ENCODE measurements at places on chromosomes 1 and 21.

DNA sequence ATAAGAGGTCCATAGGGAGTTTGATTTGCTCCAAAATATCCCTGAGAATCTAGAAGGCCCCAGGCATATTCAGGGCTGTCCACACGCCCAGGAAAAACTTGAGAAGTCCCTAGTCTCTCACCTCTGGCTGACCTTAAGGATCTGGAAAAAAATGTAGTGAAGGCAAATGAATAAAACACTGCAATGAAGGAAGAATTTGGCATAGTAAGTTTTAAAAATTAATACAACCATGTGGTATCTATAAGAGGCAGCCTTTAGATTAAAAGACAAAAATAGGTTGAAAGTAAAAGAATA, 91.3 kb downstream of the COLGALT2 start:
- no peak for DNase-seq

- DNase-seq, result no peak
These were observed 34.7 kb upstream of the L1TD1 start for GRCh38 chr1:62159940-62160348.

- no peak for DNase-seq
These were observed 678 bp downstream of the TTC39A start for GRCh38 chr1:51329443-51330325.

DNA sequence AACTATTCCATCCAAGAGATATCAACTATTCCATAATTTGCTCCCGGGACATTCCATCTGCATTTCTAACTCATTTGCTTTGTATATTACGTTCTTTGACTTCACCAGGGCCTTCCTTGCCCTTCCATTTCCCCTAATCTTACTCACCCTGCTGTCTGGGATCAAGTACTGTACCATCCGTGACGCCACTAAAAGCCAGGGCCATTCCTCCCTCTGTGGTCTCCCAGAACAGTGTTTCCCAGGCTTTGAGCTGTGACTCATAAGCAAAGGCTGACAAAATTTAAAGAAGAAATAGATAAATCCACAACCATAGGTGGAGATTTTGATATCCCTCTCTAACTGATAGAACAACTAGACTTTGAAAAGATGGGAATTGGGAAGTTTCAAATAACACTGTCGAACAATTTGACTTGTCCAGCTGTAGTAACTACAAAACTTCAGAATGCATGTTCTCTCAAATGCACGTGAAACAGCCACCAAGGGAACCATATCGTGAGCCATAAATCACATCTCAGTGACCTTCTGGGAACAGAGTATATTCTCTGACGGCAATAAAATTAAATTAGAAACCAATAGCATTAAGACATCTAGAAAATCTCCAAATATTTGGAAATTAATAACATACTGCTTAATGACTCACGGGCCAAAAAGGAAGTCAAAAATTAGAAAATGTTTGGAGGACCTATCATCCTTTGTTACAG, 501.0 kb downstream of the SETD4 start:
- no peak for DNase-seq

DNA sequence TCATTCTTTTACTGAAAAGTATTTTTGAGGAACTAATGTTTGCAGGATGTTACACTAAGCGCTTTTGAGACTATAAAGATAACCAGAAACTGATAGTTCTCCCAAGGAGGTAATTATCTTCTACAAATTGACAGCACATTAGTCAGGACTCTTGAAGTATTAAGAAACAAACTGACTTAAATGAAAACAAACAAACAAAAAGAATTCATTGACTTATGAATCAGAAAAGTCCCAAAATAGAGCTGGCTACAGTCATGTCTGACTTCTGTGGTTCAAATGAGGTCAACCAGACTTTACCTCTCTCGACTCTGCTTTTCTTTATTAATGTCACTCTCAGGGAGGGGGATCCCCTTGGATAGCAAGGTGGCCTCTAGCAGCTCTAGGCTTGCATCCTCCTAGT, 296.8 kb downstream of the TPR start:
- DNase-seq, result no peak

DNA sequence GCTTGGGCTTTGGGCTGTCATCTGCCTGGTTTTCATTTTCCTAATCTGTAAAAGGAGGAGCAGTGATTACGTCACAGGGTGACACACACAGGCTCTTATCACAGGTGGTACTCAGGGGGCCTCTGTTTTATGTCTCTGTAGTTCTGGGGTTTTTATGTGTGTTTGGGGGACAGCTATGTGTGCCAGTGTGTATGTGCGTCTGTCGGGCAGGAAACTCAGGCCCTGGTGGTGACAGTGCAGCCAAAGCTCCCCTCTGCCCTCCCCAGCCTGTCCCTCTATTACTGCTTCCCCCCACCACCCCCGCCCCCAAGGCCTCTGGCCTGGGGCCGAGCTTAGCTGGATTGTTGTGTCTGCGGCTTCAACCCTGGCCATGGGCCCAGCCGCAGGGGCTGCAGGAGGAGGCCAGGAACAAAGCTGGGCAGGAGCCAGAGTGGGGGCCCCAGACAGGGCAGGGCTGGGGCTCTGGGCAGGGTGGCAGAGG, 13.3 kb downstream of the MFAP2 start:
- peak; percentile 41 for DNase-seq

DNA sequence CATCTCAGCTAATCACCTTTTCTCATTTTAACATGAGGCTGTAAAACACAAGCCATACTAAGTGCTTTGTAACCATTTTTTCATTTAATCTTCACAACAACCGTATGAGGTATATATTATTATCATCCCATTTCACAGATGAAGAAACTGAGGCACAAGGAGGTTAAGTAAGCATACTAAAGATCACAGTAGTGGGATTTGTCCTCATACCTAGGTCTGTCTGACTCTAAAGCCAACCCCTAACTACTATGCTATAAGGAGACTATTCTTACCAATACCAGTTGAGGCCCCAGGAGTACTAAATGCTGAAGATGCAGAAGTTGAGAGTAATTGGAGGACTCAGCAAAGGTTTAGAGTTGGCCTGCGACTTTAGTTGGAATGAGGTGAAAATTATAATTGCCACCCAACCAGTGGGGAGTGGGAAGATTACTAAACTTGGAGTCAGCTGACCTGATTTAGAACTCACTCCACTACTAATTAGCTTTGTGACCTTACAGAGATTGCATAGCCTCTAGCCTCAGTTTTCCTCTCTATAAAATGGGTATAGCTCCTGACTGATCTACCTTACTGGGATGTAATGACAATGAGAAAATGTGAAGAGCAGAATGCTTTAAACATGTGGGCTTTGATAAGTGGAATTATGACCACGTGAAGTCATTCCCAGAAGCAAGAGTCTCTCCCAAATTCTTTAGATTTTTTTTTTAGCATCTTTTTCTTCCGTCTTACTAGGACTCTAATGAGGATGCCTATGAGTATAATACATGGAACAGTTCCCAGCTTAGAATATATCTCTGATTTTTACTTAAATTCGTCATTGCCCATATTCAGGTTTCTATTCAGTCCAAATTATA, 85.8 kb upstream of the IPO9 start:
- DNase-seq, result no peak

DNA sequence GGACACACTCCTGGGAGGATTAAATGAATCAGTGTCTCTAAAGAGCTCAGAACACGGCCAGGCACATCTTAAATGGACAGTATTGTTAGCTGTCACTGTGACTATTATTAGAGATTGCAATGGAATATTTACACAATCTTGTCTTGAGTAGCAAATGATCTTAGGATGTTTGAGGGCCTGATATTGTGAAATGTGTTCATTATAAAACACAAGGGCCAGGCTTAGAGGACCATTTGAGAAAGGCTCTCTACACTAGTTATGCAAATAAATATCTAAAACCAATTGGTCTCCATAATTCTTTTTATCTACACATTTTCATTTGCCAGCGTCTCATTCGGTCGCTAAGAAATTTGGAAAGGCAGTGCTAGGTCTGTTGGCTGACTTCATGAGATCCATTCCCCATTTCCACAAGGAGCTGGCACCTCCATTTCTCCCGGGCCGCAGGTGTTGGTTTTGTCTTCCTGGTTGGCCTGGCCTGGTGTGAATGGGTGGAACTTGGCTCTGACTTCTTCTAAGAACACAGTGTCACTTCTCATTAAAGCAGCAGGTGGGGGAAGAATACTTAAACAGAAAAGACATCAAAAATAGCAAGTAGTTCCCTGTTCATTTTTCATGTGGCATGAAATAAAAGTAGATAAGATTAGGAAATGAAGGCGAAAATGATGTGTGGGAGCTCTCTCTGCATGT, 56.0 kb upstream of the PLXNA2 start:
- DNase-seq, result no peak

DNA sequence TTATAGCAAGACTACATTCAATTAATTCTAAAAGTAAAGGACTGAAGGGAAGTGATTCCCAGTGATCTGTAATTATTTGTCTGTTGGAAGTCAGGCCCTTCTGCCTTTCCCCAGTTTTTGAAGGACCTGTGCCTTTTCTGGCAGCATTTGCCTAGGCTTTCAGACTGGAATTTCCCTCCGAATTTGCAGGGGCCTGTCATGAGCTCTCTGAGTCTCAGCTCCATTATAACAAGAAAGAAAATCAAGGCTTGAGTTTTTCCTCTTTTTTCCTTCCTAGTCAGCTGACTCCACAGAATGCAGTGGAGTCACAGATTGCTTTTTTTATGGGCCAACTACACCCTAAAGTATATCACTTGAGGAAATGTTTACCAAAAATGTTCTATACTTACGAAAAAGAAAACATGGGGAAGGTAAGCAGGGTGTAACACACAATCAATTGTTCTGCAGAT, 1.1 kb downstream of the NR5A2 start:
- no peak for DNase-seq

DNA sequence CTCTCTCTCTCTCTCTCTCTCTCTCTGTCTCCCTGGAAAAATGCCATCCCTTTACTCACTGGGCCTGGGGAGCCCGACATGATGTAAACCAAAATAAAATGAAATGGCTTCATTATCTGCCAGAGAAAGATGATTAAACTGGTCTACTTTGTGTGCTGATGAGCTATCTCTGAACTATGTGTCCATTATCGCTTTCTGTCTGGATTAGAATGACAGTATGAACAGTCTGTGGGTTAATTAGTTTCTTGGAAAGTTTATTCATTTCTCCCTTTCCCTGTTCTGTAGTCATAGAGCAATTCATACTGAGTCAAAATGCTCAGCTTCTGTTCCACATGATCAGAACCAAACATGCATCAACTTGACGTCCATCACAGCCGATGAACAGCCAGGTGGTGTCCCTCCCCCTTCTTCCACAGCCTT, 72.4 kb upstream of the KCND3 start:
- no peak for DNase-seq

GRCh38 chr1:111732718-111733117, 6.5 kb downstream of the INKA2 start:
- no peak for DNase-seq

DNA sequence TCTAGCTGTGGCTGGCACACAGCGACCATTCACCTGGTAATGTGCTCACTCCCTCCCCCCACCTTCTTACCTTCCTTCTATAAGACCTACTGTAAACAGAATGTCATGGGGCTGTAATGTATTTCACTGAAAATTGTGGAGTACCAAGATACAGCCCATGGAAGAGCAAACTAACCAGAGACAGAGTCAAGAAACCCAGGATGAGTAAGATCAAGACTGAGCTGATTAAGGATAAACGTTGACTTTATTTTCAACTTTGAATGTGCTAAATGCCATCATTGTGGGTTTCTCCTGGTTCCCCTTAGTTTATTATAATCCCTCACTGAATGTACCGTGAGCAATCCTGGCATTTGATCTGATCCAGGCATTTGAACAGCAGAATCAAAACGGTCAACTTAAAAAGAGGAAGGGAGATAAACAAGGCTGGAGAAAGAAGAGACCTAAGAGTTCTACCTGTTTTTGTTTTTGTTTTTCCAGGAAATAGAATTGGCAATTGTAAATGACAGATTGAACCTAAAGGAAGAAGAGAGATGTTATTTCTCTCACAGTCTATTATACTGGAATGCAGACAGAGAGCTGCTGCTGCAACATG, 16.1 kb upstream of the ATP1B1 start:
- DNase-seq, result no peak

DNA sequence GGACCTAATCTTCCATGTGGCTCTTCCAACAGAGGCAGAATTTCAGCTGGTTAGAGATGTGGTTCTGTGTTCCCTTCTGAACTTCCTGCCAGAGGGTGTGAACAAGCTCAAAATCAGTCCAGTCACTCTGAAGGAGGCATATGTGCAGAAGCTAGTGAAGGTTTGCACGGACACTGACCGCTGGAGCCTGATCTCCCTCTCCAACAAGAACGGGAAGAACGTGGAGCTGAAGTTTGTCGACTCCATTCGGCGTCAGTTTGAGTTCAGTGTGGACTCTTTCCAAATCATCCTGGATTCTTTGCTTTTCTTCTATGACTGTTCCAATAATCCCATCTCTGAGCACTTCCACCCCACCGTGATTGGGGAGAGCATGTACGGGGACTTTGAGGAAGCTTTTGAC, 17.3 kb downstream of the TENT5C start:
- no peak for DNase-seq

DNA sequence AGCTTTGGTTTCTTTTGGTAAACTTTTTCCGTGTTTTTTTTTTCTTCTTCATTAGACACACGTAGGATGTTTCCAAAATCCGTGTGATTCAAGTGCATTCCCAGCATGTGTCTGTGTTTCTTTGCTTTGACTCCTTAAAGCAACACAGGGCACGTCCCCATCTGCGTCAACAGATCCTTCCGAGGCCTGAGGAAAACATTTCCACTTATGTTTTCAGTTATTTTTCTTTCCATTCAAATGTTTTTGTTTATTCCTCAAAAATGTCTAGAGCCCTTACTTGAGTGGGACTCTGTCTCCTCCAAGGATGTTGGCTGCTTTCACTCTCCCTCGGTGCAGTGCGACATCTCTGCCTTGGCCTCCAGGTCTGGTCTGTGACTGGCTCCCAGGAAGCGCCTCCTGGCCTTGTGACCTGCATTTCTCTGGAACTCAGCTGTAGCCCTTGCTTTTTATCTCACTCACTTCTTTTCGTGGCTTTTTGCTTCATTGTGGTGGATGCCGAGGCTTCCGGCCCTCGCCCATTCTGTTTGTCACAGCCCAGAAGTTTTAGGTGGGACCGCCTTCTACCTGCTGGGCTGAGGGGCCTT, 31.3 kb upstream of the SLC19A1 start:
- DNase-seq, result peak; percentile 29

DNA sequence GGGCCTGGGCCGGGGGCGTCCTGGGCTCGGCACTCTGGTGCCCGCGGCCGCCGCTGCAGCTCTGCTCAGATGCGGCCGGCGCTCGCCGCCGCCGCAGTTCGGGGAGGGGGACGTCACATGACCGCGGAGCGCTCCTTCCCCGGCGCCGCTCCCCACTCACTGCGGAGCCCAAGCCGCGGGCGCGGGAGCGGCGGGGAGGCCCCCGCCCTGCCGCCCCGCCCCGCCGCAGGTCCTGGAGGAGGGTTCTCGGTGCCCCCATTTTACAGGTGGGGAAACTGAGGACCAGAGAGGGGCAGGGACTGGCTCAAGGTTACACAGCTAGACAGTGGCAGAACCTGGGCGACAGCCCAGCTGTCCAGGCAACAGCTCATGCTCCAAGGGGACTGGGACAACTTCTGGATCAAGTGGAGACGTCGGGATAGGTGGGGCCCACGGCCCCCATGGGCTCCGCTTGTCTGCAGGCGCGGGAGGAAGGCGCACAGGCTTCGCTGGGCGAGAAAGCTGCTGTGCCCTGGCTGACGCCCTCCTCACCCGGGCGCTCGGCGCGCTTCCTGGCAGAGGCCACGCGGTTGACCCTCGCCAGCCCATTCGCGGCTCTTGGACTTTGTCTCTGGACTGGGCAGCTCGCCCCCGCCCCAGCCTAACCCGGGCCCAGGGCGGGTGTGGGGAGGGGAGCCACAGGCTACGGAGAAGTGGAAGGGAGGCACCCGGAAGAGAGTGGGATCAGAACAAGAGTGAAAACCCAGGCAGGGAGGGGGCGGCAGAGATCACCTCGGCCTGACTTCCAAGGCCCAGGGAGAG, at the start of gene RAP1GAP:
RAP1GAP (minus strand) TSS at position 100 of the 801 bp plus-strand sequence. CDS start 49,325 bp downstream, outside the sequence.
- no peak for DNase-seq

Data from putamen (tissue), 1 donor.